PC-3 (cell line): ENCODE measurements at places on chromosomes 2 and 18. TPM values are rescaled to one million over a fixed set of nuclear protein-coding genes. Genes with fewer than 3 reads are reported as not detected.

Gene REG1B
- not detected in 2 replicates for total RNA-seq

GRCh38 chr18:22684268-22684667 is 248.9 kb upstream of the RBBP8 start:
- DNase-seq: no peak

GRCh38 chr18:37322492-37323035 is 243.0 kb downstream of the CELF4 start:
- DNase-seq: peak; percentile 29

GRCh38 chr18:8797206-8797605 is 91.8 kb downstream of the MTCL1 start:
- peak; percentile 79 for DNase-seq

Gene NCK2
- 45.4 and 68.8 TPM in 2 replicates for total RNA-seq

DNA sequence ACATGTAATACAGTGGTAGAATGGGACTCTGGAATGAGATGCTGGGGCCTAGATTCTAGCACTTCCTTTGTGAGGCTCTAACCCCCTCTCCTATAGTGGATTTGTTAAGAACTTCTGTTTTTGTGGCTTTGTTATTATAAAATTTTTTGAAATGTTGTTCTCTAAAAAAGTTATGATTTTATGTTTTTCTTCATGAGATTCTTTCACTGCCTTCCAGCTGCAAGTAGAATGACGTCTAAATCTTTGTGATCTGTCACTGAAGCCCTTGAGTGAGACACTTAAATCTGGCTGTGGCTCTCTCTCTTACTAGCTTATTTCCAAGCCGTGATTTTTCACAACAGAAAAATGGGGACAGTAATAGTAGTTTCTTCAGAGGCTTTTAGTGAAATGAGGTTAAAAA is 1.6 kb downstream of the CASP8 start:
- DNase-seq: no peak

DNA sequence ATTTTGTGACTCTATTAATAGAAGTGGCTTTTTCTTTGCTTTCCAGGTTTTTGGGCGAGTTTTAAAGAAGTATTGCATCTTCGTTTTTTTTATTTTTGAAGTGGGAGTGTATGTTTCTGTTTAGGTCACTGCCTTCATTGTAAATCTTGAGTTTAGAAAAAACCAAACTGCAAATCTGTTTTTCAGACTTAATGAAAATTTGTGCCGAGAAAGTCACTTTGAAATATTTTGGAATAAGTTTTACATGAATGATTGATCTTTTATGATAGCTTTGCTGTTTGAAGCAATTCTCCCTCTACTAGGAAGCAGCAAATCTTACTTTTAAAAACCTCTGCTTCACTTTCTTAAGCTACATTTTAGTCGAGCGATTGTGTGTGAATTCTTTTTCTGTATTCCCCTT is 2.2 kb downstream of the SMAD4 start:
- DNase-seq: no peak

Gene MAP2
- 1.7 and 2.1 TPM in 2 replicates for total RNA-seq

Gene GPR45
- total RNA-seq: not detected in 2 replicates

Gene SPATS2L
- 144 and 174 TPM in 2 replicates for total RNA-seq

DNA sequence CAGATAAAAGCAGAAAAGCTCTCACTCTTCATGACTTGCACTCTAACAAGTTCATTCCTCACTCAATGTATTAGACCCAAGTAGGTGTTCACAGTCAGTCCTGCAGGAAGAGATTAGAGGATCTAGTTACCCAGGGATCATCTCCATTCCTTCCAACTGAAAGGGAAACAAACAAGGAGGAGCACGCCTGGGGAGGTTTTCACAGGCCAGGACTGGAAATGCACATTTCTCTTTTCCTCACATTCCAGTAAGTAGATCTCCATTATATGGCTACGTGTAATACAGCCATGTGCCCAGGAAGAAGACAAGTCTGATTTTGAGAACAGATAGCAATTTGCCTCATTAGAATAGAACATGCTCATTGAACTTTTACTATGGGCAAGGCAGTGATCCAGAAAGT is 1132.2 kb upstream of the FAM98A start:
- no peak for DNase-seq

GRCh38 chr2:165114346-165114939 is 89.4 kb downstream of the SCN3A start:
- peak; percentile 71 for DNase-seq

GRCh38 chr2:127528487-127528886 is 2.2 kb upstream of the IWS1 start:
- DNase-seq: no peak

DNA sequence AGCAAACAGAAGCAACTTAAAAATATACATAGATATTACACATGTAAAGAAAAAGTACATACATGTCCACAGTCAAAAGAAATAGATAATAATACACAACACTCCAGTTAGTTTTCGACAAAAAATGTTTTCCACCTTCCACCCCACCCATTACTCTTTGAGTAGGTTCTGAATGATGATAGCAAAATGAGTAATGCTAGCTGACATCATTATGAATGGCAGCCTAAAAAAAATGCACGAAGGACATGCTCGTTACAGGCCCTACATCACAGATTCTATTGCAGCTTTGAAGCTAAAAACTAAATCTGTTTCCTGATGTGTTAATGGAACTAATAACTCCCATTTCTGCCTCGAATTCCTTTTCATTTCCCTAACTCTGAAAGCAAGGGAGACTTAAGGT is 578.7 kb upstream of the NETO1 start:
- DNase-seq: peak; percentile 46

DNA sequence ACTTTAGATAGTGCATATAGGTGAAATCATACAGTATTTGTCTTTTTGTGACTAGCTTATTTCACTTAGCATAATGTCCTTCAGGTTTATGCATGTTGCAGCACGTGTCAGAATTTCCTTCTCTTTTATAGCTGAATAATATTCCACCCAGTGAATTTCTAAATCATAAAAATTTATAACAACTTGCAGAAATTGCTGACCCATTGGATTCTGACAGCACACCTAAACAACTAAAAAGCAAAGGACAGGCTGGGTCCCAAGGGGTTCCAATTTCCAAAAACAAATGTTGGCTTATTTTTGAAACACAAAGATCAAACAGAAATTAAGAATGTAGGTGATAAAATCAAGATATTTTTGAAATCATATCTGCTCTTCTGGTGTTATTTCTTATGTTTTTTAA is 86.5 kb upstream of the ACKR3 start:
- no peak for DNase-seq
